T-helper 2 cell treated with Interferon-gamma antibody and Interleukin-4, amounts not matched to agents 5 μg/mL and 100 μg/mL, for 36 hours (primary cell): ENCODE measurements at places on chromosomes 5 and 9.

- no peak for DNase-seq
Observed at GRCh38 chr9:128148509-128149000, 698 bp upstream of the LCN2 start.

GRCh38 chr9:37197158-37198038 lies 77.0 kb downstream of the ZCCHC7 start:
- DNase-seq: no peak

- no peak for DNase-seq
Observed at GRCh38 chr5:72237879-72238278, 82.2 kb downstream of the MRPS27 start.

DNA sequence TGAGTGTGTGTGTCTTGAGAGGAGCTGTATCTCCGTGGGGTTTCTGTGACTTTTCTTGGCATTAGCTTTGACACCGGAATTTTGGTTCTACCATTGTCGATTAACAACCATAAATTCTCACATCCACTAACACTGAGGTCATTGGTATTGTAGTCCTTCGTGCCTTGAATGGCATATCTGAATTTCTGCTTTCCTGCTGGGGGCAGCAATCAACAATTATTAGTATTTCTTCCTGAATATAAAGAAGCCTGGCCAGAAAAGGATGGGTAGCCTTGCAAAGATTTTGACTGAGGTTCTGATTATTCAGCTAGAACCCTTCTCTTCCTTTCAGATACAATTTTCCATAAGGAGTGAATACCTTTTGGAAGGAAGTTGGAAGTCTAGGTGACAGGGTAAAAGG lies 33.5 kb upstream of the SHOC1 start:
- DNase-seq: no peak

GRCh38 chr5:173330338-173331206 lies 2.4 kb upstream of the STC2 start:
- no peak for DNase-seq
